Spleen (tissue), 13 donors: ENCODE measurements at places on chromosomes 6 and 20. TPM values are rescaled to one million over a fixed set of nuclear protein-coding genes. Genes with fewer than 3 reads are reported as not detected.

Gene SMIM29
- 73.7 TPM for polyA plus RNA-seq

Gene CST5
- polyA plus RNA-seq = not detected

Gene C6orf58
- 0.11 TPM for polyA plus RNA-seq

Gene POLR1C
- 29.1 TPM for polyA plus RNA-seq
